ENCODE measurements at places on chromosomes 3 and 15.

DNA sequence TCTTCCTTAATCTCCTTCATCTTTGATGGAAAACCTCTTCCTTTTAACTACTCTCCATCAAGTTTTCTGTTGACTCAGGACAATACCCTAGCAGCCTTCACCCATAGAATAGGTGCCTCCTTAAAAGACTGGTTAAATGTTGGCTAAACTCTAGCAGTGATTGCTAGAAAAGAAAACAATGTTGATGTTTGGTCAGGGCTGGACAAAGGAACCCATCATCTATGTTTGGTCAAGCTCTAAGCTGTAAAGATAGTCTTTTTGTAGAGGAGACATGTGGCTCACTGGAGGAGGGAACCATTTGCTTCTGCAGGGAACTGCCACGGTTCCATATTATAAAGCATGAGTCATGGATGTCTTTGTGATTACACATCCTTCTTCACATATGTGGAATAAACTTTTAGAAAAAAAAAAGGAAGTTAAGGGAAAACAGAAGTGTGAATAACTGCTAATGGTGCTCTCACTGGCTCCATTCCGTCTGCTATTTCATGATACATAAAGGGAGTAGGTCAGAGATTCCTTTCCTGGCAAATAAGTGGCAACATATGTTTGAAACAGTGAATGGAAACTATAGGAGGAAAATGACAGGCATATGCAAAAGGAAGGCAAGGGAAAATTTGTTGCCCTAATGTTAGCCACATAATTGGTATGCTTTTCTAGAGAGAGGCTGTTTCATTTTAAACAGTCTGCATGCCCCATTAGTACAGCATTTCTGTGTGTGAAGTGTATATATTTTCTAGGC is 78.2 kb downstream of the CMSS1 start:
- no peak for DNase-seq

DNA sequence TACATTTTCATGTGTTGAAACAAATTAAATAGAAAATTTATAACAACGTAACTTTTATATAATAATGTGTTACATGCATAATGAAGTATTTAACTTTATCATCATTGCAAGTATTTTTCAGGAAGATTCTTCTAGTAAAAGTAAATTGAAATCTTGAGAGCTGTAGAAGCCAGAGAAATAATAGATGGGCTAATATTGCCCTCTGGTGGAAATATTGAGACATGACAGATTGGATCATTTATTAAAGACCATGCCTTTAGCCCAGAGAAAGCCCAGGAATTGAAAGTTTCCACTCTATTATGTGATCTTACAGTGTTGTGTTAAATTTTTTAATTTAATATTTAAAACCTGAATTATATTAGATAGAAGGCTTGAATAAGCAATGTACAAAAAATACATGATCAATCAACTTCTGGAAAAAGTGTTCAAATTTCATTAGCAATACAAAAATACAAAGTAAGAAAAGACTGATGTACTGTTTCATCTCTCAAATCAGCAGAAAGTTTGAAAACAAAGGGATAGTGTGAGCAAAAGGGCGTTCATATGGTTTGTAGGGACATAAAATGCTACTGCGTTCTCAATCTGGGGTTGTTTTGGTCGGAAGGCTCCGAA is 52.7 kb upstream of the SPTSSB start:
- no peak for DNase-seq

- no peak for DNase-seq
Observed at GRCh38 chr3:4665197-4665596, 172.0 kb downstream of the ITPR1 start.

DNA sequence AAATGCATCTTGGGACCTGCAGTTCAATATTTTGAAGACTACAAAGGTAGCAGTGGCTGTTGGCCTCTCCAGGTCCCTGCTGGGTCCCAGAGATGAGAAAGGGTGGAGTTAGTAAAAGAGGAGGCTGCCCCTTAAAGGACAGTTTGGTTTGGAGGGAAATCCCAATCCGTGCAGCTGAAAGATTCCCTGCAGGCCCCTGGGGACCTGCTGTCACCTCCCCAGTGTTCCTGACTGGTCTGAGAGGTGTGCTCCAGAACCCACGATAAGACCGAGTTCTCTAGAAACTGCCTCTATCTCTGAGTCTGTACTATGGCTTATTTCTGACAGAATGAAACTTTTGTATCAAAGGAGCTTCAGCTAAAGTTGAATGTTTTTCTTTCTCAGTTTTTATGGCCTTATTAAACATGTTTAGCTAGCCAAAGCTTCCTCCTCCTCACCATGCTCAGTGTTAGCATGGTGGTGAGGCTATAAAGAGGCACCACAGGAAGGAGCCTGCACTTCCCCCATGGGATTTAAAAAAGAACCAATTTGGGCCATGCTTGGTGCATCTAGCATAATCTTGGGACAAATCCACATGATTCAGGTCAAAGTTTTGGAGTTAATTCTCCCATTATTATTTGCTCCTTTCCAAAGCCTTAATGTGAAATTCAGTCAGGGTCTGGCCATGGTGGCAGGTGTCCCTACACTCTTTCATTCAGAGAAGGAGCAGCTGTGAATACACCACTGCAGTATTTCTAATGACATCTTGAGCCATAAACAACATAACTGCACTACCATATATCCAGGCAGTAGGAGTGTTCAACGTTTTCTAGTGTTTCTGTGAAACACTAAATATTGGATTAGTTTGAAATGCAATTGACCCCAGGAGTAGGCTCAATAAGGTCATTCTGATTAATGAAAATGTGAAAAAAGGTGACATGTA is 74.4 kb downstream of the ATP1B3 start:
- no peak for DNase-seq

DNA sequence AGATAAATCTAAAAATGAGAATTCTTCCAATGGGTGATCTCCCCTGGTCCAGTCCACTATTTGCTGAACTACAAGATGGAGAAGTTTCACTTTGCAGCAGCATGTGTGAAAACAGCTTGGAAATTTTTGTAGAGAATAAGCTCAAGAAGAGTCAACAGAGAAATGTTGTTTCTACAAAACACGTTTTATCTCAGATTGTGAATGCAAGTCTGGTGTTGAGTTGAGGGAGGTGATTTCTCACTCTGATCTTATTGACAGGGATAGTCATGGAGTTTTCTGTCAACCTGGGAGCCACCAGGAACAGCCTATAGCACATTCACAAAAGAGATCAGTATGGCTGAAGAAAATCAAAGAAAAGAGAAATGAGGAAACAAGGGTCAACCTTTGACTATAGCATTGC is 981.2 kb upstream of the CFAP20DC start:
- no peak for DNase-seq

Measured in stimulated activated CD8-positive, alpha-beta memory T cell treated with anti-CD3 and anti-CD28 coated beads, Interleukin-15, amount 100 ng/mL, for 24 hours (primary cell).